ENCODE measurements at places on chromosomes 11 and 22.

- no peak for DNase-seq
Observed at GRCh38 chr22:24105631-24106030, 75.7 kb upstream of the SUSD2 start.

GRCh38 chr11:133541021-133541719 is 8.9 kb upstream of the OPCML start:
- no peak for DNase-seq

DNA sequence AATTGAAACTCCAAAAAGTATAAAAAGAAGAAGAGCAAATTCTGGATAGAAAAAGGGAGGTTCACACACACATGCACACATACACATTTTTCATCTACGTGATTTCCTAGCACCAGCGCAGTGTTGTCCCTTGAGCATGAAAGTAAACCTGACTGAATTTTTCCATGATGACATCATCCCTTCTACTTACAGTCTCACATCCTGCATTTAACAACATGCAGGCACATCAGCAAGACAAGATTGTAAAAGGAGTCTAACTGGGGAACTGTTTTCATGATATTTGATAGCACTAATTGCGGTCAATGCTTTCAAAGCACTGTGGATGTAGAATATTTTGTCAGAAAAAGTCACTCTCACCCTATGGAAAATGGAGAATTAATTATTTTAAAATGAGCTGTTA is 36.6 kb downstream of the GAS2 start:
- no peak for DNase-seq

- no peak for DNase-seq
Observed at GRCh38 chr11:132234878-132235277, 864.5 kb downstream of the NTM start.

GRCh38 chr11:31793264-31793663 is 17.9 kb downstream of the PAX6 start:
- DNase-seq: no peak

DNA sequence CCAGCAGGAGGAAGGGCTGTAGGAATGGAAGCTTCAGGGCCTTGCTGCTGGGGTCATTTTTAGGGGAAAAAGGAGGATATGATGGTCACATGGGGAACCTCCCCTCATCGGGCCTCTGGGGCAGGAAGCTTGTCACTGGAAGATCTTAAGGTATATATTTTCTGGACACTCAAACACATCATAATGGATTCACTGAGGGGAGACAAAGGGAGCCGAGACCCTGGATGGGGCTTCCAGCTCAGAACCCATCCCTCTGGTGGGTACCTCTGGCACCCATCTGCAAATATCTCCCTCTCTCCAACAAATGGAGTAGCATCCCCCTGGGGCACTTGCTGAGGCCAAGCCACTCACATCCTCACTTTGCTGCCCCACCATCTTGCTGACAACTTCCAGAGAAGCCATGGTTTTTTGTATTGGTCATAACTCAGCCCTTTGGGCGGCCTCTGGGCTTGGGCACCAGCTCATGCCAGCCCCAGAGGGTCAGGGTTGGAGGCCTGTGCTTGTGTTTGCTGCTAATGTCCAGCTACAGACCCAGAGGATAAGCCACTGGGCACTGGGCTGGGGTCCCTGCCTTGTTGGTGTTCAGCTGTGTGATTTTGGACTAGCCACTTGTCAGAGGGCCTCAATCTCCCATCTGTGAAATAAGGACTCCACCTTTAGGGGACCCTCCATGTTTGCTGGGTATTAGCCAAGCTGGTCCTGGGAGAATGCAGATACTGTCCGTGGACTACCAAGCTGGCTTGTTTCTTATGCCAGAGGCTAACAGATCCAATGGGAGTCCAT is 14.1 kb downstream of the IL10RA start:
- no peak for DNase-seq

- no peak for DNase-seq
Observed at GRCh38 chr11:2142300-2142759, 3.1 kb upstream of the IGF2 start.

GRCh38 chr11:57248780-57249383 is 11.8 kb upstream of the APLNR start:
- DNase-seq: no peak

DNA sequence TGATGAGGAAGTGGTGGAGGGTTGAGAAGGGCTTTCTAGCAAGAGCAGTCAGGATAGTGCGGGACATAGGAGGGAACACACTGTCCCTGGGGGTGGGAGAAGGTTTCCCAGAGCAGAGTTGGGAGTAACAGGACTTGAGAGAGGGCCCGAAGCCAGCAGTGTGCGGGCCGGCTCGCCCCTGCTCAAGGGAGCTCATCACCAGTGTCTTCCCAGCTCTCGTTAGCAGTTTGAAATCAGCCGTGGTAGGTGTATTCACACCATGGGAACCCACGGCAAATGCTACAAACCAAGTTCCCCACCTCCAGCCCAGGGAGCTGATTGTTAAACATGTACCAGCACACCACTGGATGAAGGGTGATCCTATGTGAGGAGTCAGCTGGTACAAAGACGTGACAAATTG is 66.2 kb upstream of the EIF3D start:
- DNase-seq: no peak

GRCh38 chr11:12691473-12691872 is 17.3 kb downstream of the TEAD1 start:
- DNase-seq: no peak

DNA sequence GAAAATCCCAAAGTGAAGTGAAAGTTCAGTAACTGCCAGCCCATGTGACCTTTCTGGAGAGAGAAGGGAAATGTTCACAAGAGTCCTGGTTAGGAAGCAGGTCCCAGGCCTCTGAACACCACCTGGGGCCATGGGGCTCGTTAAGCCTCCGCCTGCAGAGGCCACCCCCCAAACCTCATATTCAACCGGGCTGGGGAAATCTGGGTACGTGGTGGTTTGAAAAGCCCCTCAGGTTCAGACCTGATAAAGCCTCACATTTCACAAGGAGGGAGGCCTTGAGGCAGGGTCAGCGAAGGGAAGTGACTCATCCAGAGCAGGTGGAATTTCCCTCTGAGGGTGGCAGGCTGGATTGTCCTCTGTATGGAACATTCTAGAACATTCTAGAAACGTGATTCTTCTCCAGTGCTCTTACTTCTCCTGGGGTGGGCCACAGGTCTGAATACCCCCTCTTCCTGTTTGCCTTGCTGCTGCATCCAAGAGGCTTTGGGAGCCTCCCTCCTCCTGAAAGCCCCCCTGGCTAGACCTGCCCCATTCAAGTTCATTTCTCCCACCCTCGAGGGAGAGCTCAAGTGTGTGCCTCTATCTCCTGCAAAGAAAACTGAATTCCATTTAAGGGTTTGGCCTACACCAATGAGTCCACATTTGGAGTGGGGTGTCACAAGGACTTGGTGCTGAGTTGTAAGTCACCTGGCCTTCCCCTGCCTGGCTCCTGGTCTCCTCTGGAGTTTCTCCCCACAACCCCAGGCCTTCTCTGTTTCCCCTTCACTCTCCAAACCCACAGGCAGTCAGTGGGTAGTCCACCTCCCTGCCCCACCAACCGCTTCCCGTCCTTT is 6.3 kb downstream of the FXYD2 start:
- DNase-seq: no peak
